MV-4-11 (cell line): ENCODE measurements at places on chromosomes 13 and 19.

GRCh38 chr19:45804140-45804958 is 10.8 kb downstream of the RSPH6A start:
- DNase-seq, result no peak

DNA sequence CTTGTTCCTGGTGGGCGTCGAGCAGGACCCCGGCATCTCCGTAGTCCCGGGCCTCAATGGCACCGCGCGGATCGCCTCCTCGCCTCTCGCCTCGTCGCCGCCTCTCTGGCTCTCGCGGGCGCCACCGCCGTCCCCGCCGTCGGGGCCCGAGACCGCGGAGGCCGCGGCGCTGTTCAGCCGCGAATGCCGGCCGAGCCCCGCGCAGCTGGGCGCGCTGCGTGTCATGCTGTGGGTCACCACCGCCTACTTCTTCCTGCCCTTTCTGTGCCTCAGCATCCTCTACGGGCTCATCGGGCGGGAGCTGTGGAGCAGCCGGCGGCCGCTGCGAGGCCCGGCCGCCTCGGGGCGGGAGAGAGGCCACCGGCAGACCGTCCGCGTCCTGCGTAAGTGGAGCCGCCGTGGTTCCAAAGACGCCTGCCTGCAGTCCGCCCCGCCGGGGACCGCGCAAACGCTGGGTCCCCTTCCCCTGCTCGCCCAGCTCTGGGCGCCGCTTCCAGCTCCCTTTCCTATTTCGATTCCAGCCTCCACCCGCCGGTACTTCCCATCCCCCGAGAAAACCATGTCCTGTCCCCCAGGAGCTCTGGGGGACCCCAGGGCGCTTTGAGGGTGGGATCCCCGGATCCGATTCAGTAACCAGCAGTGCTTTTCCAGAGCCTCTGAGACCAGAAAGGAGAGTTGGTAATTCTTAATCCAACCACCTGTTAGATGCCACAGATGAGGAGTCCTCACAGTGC is 885 bp downstream of the MLNR start:
- no peak for DNase-seq

DNA sequence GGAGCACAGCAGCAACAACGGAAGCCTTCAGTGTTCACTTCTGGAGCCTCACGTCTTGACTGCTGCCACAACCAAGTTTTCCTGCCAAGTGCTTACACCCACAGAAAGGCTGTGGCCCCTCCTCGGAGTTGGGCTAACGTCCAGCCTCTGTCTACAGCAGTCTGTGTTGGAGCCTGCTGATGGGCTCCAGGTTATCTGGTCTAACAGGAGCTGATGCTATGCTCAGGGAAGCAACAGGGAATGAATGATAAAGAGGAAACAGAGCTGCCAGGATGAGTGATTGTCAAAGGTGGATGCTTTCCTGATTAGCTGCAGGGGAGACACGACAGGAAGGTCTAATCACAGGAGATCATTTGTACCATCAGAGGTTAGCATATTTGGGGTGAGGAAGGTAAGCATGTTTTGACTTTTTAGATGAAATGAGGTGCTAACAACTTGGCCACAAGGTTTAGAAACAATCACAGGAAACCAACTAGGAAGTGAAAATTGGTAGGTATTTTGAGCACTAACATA is 53.8 kb upstream of the RCBTB2 start:
- DNase-seq, result peak; percentile 14

DNA sequence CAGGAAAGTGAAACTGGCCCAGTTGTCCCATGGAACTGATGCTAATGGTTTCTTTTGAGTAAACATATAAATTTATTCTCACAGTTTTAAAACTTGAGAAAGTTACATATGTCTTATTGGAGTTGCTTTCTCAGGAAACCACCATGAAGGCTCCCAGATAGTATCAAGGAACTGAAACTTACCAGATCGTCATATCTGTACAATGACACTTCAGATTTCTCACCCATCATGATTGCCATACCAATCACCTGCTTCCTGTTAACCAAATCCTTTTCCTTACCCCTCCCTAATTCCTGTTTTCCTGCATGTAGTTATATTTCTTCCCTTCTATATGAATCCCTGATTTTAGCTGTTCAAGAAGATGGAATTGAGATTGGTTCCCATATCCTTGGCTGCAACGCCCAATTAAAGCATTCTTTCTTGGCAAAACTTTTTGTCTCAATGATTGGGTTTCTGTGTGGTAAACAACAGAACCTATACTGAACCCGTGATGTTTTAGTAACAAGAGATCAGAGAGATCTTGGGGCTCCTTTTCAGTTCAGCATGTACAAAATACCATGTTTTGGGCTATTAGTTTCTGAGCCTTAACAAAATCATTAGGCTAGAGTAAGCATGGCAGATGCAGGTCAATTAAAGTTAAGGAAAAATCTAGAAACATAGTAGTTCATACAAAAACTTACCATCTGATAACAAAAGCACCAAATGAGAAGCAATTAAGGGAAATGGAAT is 781.3 kb upstream of the MIR17HG start:
- peak; percentile 63 for DNase-seq

GRCh38 chr13:73653688-73654087 is 480.5 kb downstream of the KLF12 start:
- DNase-seq, result no peak

DNA sequence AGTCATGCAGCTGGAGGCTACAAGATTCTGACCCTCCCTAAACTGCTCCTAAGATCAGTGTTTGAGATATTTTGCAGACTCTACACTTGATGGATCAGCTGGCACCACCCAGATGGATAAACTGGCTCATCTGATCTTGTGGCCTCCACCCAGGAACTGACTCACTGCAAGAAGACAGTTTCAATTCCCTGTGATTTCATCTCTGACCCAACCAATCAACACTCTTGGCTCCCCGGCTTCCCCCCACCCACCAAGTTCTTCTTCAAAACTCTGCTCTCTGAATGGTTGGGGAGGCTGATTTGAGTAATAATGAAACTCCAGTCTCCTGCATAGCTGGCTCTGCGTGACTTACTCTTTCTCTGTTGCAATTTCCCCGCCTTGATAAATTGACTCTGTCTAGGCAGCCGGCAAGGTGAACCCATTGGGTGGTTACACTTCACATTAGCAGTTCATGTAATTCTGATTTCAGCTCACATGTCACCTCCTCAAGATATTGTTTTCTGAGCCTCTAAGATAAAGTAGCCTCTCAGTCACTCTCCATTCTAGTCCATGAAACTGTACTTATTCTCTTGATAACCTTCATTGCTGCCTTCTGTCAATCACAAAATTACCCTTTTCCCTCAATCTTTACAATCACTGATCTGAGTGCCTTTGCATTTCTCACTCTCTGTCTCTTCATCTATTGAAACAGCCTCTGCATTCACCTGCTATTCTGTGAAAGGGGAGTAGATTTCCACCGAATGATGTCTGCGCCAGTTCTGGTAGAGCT is 9.9 kb upstream of the FPR3 start:
- peak; percentile 100 for DNase-seq

DNA sequence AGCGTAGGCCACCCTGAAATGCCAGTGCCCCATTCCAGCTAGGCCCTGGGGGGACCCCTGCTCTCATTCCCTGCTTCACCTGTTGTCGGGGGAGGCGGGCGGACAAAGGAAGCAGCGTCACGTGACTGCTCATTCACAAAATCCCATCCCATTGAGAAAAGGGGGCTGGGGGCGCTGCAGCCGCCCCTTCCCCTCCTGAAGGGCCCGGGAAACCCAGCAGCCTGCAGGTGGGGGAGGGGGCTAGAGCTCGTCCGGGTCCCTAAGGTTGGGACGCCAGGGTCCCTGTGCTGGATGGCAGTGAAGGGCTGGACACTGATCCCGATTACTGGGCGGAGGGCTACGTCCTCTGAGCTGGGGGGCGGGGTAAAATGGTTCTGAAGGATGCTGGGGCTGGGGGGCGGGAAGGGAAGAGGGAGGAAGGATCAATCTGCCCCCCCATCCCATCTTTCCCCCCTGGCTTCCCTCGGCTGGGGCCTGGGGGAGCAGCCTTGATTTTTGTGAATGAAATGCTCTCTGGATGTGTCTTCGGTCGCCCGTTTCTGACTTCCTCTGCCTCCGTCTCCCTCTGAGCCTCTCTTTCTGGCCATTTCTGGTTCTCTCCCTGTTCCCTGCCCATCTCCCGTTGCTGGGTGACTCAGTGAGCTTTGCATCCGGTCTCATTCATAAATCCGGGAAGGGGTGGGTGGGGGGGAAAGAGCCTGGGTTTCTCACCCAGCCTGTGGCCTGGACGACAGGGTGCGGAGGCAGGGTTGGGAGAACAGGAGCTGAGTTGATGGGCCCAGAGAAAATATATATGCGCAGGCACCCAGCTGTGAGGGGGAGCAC is 816 bp downstream of the SPRED3 start:
- no peak for DNase-seq

DNA sequence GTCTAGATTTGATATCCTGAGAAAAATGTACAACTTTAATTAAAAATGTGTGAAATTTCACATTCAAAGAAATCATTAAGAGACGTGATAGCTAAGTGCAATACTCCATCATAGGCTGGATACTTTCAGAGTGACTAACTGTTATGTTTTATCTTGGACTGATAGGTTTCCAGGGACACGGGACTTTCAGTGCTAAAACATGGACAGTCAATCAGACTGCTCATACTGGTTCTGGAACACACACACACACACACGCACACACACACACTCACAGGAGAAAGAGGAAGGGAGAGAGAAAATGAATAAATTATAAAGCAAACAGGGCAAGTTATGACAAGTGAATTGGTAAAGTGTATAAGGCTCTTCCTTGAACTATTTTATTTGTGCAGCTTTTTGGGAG is 955.9 kb downstream of the SLITRK5 start:
- DNase-seq, result no peak

DNA sequence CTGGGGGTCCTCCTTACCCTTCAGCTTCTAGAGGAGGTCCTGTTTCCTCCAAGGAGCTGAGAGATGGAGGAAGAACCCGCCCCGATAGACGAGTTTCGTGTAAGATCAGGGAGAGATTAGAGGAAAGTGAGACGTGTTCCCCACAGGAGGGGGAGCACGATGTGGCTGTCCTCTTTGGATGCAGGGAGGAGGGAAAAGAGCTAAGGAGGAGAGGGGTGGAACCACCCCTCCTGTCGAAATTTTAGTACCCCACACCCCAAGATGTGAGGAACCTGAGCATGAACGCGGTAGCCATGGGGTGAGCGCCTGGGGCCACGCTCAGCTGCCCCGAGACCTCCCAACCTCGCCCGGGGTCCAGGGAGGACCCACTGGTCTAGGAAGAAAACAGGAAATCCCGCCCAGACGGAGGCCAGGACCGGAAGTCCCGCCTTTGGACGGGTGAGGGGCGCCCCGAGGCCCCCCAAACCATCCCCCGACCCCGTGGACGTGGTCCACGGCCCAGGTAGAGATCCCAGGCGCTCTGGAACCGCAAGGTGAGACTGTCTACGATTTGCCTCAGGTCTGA is 1.2 kb downstream of the AKT1S1 start:
- peak; percentile 49 for DNase-seq

DNA sequence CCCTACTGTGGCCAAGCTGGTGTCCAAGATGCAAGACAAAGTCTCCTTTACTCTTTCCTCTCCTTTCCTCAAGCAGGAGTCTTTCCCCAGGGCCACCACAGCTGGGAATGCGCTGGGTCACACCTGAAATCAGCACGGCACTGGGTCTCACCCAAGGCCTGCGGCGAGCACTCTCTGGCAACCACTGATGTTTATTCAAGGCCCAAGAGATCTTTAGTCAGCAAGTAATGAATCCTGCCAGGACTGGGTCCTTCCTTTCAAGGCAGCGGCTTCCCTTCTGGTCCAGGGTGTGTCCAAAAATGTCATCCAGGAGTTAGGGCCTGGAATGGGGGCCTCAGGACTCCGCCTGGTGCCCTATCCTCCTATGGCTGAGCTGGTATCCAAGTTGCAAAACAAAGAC is 24.1 kb downstream of the BLOC1S3 start:
- no peak for DNase-seq

DNA sequence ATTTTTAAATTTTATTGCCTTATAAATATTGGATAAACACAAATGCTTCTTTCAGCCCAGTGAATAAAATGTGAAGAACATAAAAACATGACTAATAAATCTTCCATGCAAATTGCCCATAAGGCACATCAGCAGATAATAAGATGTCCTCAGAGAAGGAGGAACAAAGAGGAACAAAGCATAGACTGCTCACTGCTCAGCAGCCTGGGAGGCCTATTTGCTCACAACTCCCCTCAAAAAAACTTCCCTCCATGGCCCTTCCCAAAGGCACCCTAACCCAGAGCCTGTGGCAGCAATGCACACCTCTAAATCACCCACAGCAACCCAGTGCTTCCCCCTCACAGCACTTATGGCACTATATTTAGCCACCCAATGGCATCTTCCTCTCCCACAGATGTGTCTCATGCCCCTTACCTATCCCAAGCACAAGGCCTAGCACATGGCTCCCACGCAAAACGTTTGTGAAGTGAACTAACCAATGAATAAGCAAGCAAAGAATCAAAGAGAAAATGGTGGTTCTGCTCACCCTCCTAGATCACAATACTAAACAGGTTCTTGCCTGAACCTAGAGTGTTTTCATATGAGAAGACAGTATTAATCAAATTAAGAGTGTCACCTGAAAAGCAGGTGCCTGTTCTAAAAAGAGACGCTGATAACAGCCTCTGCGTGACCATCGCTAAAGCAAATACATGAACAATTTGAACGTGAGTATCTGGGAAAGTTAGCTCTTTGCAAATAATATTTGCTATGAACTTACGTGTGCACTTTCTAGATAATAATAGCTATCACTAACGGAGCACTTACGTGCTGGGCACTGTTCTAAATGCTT is 96.9 kb downstream of the TBC1D4 start:
- DNase-seq, result peak; percentile 22

- DNase-seq, result no peak
Observed at GRCh38 chr19:43332058-43332922, 21.2 kb upstream of the CD177 start.

GRCh38 chr13:47092202-47092601 is 195.3 kb upstream of the HTR2A start:
- DNase-seq, result no peak

DNA sequence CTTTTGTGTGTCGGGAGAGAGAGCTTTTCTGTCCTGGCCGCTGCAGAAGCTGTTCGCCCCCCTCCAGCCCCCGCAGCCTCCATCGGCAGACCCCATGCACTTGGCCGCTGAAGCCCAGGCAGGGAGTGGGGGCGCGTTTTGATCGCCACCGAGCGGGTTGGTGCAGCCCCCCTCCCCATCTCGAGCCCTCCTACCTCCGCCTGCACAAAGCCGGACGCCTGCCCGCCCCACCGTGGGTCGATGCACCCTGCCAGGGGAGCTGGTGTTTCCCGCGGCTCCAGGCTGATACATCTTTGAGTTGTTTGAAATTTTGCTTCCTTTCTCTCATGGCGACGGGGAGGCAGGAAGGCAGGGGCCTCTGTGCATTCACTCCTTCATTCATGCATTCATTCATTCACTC is 16.4 kb upstream of the ONECUT3 start:
- DNase-seq, result no peak

GRCh38 chr19:47145639-47146486 is 15.2 kb downstream of the SAE1 start:
- no peak for DNase-seq
